ENCODE measurements at places on chromosomes 16 and 17. TPM values are rescaled to one million over a fixed set of nuclear protein-coding genes. Genes with fewer than 3 reads are reported as not detected.

DNA sequence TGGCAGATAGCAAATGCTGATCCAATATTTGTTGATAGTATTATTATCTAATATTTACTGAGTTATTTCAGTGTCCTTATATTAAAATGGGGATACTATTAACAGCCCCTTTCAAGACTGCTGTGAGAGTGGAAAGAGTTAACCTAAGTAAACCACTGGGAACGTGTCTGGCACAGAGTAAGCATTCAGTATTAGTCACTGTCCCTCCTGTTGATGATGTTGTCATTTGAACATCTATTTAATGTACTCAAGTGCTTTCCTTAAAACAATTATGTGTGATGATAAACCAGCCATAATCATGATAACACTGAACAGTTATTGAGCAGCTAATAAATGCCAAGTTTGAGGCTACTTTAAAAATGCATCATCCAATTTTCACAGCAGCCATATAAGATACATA, 135.7 kb upstream of the XYLT1 start:
- no peaks in the 10 kb centered on the region for H3K36me3 ChIP-seq
- no peak overlapping the region for H3K4me3 ChIP-seq
- H3K4me1 ChIP-seq = no peaks in the 10 kb centered on the region
- peaks cover 4% of the 10 kb centered on the region for H3K27me3 ChIP-seq
- H3K27ac ChIP-seq = no peak overlapping the region
- no peak for DNase-seq

DNA sequence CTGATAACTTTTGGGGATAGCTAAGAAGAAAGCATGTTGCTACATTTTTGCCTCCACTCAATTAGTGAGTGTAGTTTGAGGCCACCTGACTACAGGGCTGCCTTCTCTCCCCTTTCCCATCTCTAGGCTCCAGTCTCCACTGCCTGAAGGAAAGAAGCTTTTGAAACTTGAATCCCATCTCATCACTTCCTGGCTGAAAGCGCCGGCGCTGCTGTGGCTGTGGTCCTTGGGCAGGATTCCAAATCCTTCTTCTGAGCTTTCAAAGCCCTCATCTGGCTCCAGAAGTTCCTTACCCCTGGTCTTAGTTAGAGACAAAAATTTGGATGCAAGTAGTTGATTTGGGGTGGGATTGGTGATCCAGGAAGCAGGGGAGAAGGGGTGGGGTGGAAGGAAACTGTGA, 119.4 kb downstream of the FOXL1 start:
- DNase-seq = no peak
- H3K4me3 ChIP-seq = no peak overlapping the region
- H3K36me3 ChIP-seq = no peaks in the 10 kb centered on the region
- H3K27me3 ChIP-seq = peaks cover 15% of the 10 kb centered on the region
- no peaks in the 10 kb centered on the region for H3K4me1 ChIP-seq

GRCh38 chr17:80832266-80832676, 159.4 kb upstream of the CHMP6 start:
- H3K4me3 ChIP-seq = peak overlapping the region; percentile 50
- peak overlapping the region; percentile 81 for H3K27ac ChIP-seq
- H3K4me1 ChIP-seq = peaks cover 14% of the 10 kb centered on the region
- H3K27me3 ChIP-seq = no peaks in the 10 kb centered on the region
- peak; percentile 32 for DNase-seq

DNA sequence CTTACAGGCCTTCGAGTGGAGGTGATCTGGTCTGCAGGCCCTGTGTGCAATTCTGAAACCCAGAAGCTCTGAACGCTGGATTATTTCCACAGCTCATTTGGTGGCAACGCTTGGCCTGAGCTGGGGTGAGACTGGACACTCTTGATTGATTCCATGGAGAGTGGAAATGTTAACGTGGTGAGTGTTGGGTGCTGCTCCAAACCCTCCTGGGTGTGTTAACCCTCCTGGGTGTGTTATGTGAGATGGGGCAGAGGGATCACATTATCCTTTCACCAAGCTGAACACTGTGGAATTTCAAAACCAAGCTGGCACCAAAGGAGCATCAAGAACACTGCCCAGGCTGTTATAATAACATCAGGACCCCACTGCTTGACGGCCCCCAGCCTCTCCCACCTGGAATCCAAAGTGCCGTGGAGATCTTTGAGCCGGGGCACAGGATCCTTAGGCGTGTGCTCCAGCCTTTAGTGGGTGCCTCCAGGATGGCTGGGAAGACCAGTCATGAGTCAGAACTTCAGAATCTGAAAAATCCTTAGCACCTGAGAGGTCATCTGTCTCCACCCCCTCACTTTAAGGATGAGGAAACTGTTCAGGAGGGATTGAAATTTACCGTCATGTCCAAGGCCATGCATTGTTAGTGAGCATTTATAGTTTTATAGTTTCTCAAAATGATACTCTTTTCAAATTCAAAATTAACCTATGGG, 75.0 kb downstream of the RPTOR start:
- H3K36me3 ChIP-seq = no peaks in the 10 kb centered on the region
- H3K4me1 ChIP-seq = no peaks in the 10 kb centered on the region
- H3K27ac ChIP-seq = no peak overlapping the region
- H3K4me3 ChIP-seq = no peak overlapping the region

DNA sequence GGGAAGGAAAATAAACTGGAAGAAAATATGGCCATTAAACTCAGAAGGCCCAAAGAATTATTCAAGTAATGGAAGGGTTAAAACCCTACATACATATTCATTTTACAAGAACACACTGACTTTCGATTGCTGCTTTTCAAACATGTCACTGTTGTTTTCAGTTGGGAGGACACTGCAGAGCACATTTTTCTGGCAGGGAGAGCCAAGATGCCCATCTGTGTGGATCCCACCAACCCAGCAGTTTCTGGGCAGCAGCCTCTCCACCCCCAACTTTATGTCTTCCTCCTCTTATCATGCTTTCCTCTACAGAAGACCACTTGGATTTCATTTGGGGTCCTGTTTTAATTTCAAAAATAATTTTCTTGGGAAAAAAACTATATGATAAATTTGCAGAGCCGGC, 7.1 kb upstream of the CORO6 start:
- H3K4me3 ChIP-seq = no peak overlapping the region
- DNase-seq = no peak
- H3K27ac ChIP-seq = no peak overlapping the region

GRCh38 chr17:71970312-71970711, 150.5 kb upstream of the SOX9 start:
- DNase-seq = no peak
- no peak overlapping the region for H3K4me3 ChIP-seq
- H3K27ac ChIP-seq = no peak overlapping the region
- no peaks in the 10 kb centered on the region for H3K4me1 ChIP-seq
- H3K27me3 ChIP-seq = peaks cover 5% of the 10 kb centered on the region

- peak; percentile 88 for DNase-seq
- H3K4me1 ChIP-seq = peaks cover 4% of the 10 kb centered on the region
- no peak overlapping the region for H3K27ac ChIP-seq
- H3K4me3 ChIP-seq = no peak overlapping the region
- H3K27me3 ChIP-seq = no peaks in the 10 kb centered on the region
Observed at GRCh38 chr17:2101448-2102257, 46.8 kb downstream of the HIC1 start.

DNA sequence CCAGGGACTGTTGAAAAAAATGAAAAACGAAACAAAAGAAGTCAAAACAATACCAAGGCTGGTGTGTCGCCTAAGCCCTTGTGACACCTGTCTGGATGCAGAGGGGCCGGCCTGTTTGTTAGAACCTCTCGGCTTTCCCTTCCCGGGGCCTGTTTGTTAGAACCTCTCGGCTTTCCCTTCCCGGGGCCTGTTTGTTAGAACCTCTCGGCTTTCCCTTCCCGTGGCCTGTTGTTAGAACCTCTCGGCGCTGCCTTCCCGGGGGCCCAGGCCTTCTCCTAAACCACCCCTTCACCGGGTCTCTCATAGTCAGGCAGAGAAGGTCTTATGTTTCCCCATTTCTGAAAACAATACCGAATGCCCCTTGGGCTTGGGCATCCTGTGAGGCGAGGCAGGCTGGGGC, 180.0 kb downstream of the BANP start:
- H3K4me3 ChIP-seq = no peak overlapping the region
- H3K27ac ChIP-seq = no peak overlapping the region
- DNase-seq = no peak
- H3K36me3 ChIP-seq = no peaks in the 10 kb centered on the region
- no peaks in the 10 kb centered on the region for H3K4me1 ChIP-seq
- no peaks in the 10 kb centered on the region for H3K27me3 ChIP-seq

DNA sequence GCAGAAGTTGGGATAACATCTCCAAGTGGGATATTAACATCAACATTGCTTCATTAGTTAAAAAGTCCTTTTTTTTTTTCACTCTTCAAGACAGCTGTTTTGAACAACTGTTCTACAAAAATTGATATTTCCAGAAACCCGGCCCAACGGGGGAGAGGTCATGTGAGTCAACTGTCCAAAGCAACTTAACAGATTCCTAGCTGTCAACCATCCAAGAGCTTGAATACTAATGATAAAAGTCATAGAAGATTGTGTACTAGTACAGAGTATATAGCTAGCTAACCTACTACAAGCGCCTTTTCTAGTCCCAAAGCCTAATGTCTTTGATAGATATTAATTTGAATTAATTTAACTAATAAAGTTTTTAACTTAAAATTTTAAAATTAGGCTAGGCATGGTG, 172.0 kb downstream of the CYB561 start:
- H3K27ac ChIP-seq = no peak overlapping the region
- no peak for DNase-seq
- no peaks in the 10 kb centered on the region for H3K36me3 ChIP-seq
- no peaks in the 10 kb centered on the region for H3K27me3 ChIP-seq
- no peak overlapping the region for H3K4me3 ChIP-seq
- H3K4me1 ChIP-seq = peaks cover 8% of the 10 kb centered on the region

GRCh38 chr16:119835-120491, 18.5 kb downstream of the NPRL3 start:
- DNase-seq = no peak
- no peaks in the 10 kb centered on the region for H3K27me3 ChIP-seq

DNA sequence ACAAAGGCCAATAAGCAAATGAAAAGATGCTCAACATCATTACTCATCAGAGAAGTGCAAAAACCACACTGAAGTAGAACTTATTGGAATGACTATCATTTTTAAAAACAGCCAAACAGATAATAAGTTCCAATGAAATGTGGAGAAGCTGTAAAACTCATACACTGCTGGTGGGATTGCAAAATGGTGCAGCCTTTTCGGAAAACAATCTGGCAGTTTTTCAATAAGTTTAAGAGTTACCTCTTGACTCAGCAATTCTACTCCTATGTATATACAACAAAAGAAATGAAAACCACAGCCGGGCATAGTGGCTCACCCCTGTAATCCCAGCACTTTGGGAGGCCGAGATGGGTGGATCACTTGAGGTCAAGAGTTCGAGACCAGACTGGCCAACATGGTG, 49.3 kb downstream of the AKAP10 start:
- peaks cover 80% of the 10 kb centered on the region for H3K36me3 ChIP-seq
- no peak overlapping the region for H3K27ac ChIP-seq
- no peak overlapping the region for H3K4me3 ChIP-seq
- DNase-seq = no peak

- no peak overlapping the region for H3K27ac ChIP-seq
- peak; percentile 64 for DNase-seq
- H3K4me1 ChIP-seq = peaks cover 13% of the 10 kb centered on the region
- H3K4me3 ChIP-seq = no peak overlapping the region
Observed at GRCh38 chr17:43528319-43528987, 17.7 kb downstream of the ETV4 start.

- no peaks in the 10 kb centered on the region for H3K36me3 ChIP-seq
- H3K27ac ChIP-seq = no peak overlapping the region
- H3K4me3 ChIP-seq = no peak overlapping the region
Observed at GRCh38 chr16:77897831-77898605, 109.7 kb downstream of the VAT1L start.

GRCh38 chr17:6574687-6575595, 18.6 kb upstream of the PITPNM3 start:
- H3K27me3 ChIP-seq = no peaks in the 10 kb centered on the region
- peaks cover 14% of the 10 kb centered on the region for H3K4me1 ChIP-seq
- H3K4me3 ChIP-seq = no peak overlapping the region
- DNase-seq = peak; percentile 77
- peaks cover 18% of the 10 kb centered on the region for H3K36me3 ChIP-seq

- no peaks in the 10 kb centered on the region for H3K27me3 ChIP-seq
- DNase-seq = no peak
- H3K36me3 ChIP-seq = peaks cover 78% of the 10 kb centered on the region
- peaks cover 29% of the 10 kb centered on the region for H3K4me1 ChIP-seq
Observed at GRCh38 chr17:49815761-49816281, 27.3 kb downstream of the KAT7 start.

DNA sequence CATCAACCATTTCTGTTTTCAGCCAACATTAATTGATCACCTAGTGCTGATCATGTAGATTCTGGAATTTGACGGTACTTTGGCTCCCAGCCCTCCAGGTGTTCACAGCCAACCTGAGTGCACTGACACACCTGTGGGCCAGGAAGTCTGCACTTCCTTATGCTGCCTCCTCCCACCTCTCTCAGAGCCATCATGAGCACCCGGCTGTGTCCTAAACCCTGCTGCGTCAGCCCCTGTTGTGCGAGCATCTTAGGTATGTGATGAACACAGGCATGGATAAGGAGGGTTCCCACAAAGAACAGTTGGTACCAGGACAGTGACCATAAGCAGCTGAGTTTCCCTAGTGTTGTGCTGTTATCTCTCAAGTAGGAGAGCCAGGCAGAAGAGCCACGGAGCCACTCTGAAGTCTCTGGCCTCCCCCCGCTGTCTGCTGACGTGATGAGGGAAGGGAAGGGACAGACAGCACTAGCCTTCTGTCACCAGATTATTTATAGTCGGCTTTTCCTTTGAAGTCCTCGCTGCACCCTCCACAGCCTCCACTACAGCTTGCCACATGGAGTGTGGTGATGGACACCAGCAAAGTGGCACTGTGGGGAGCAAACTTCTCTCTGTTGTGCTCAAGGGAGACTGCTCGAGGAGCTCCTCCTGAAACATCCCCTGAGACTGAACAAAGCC, 162.8 kb upstream of the ANKFN1 start:
- H3K36me3 ChIP-seq = no peaks in the 10 kb centered on the region
- H3K4me3 ChIP-seq = no peak overlapping the region
- no peak for DNase-seq
- H3K4me1 ChIP-seq = no peaks in the 10 kb centered on the region

GRCh38 chr16:81641395-81642106, 137.5 kb upstream of the PLCG2 start:
- H3K4me1 ChIP-seq = peaks cover 4% of the 10 kb centered on the region
- no peak for DNase-seq
- no peak overlapping the region for H3K4me3 ChIP-seq
- no peaks in the 10 kb centered on the region for H3K36me3 ChIP-seq
- H3K27ac ChIP-seq = no peak overlapping the region
- H3K27me3 ChIP-seq = no peaks in the 10 kb centered on the region

Gene SYNRG
- 50.0 TPM for total RNA-seq

Gene CES3
- total RNA-seq = 3.4 TPM

Gene LYRM9
- total RNA-seq = 9.0 TPM

Gene MYL11
- total RNA-seq = not detected

Gene KRTAP9-4
- total RNA-seq = not detected

Gene CDH3
- 9.6 TPM for total RNA-seq

Gene TP53TG3F
- total RNA-seq = not detected

Gene TP53TG3B
- total RNA-seq = not detected

Gene TPSAB1
- 122 TPM for total RNA-seq

Gene PEX12
- total RNA-seq = 4.7 TPM

Gene SLC12A4
- total RNA-seq = 102 TPM

Gene CX3CL1
- 47.5 TPM for total RNA-seq

Data from upper lobe of right lung (tissue), 1 donor.